ENCODE measurements at places on chromosomes 7 and 10. TPM values are rescaled to one million over a fixed set of nuclear protein-coding genes. Genes with fewer than 3 reads are reported as not detected.

GRCh38 chr10:119268428-119268827 is 61.1 kb downstream of the GRK5 start:
- no peak for DNase-seq

GRCh38 chr7:29494350-29494749 is 69.3 kb upstream of the PRR15 start:
- no peak for DNase-seq

GRCh38 chr10:14382531-14382930 is 51.8 kb upstream of the FRMD4A start:
- DNase-seq, result no peak

The OR2A7 gene
- total RNA-seq, result 0.24 TPM

The TMED4 gene
- total RNA-seq, result 57.6 TPM

The TSPAN33 gene
- 29.2 TPM for total RNA-seq

All from thymus (tissue), 14 donors.